MG63 (cell line): ENCODE measurements at places on chromosomes 13 and 19. TPM values are rescaled to one million over a fixed set of nuclear protein-coding genes. Genes with fewer than 3 reads are reported as not detected.

- no peak for DNase-seq
Measured at GRCh38 chr19:45099467-45100191, 6.7 kb downstream of the PPP1R37 start.

Gene GIPR
- not detected in 2 replicates for total RNA-seq

- no peak for DNase-seq
Measured at GRCh38 chr19:10052602-10053360, 33.3 kb upstream of the SHFL start.

Gene TEX26
- not detected in 2 replicates for total RNA-seq

DNA sequence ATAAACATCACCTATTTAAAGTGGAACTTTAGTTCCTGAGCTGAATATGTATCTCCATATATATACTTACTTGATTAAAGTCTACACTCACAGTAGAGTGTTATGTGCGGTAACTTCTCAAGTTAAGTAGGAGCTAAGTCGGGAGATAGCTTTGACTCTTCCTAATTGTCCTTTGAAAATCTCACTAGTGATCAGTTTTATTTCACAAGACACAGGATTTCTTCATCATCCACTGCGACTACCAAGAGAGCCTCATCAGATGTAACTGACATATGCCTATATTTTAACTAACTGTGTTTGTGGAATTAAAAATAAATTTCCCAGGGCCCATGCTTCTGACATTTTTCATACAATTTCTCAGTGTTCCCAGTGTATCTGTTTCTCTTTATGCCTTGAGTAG is 1664.0 kb downstream of the EFNB2 start:
- DNase-seq, result no peak

GRCh38 chr13:98961503-98962105 is 16.3 kb downstream of the DOCK9 start:
- no peak for DNase-seq

Gene CEACAM19
- total RNA-seq, result 0.47 and 0.69 TPM in 2 replicates

DNA sequence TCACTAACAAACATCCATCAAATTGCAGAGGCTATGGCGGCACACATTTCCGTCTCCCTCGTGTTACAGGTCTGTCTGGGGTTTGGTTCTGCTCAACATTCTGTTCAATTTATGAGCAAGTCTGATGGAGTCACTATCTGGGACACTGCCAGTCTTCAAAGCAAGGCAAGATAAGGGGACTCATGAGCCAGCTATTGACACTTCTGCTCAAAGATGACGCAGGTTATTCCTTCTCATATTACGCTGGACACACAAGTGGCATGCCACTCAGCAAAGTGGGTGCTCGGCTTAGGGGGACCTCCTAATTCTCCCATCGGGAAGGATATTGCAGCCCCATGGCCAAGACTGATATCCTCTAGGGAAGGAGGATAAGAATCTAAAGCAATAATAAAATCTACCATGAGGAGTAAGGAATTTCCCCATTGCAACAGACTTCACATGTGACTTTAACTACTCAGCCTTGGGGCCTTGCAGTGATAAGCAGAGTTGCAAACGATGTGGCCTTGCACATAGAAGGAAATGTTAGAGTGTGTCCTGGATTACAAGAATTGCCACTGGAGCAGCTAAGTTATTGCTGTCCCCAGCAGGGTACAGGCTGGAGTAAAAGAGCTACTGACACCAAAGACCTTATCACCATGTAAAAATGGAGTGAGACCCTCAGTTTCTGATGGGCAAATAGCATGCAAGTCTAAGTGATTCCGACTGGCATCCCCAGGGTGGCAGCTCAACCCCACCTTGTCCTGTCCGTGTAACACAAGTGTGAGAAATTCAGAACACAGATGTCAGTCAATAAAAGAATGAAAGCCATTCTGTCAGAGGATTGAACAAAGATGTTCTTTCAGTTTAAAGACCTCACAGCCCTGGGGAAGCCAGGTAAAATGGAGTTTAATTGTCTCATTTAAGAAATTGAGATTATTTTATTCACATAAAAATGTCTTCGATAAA is 306.1 kb downstream of the IRS2 start:
- no peak for DNase-seq

DNA sequence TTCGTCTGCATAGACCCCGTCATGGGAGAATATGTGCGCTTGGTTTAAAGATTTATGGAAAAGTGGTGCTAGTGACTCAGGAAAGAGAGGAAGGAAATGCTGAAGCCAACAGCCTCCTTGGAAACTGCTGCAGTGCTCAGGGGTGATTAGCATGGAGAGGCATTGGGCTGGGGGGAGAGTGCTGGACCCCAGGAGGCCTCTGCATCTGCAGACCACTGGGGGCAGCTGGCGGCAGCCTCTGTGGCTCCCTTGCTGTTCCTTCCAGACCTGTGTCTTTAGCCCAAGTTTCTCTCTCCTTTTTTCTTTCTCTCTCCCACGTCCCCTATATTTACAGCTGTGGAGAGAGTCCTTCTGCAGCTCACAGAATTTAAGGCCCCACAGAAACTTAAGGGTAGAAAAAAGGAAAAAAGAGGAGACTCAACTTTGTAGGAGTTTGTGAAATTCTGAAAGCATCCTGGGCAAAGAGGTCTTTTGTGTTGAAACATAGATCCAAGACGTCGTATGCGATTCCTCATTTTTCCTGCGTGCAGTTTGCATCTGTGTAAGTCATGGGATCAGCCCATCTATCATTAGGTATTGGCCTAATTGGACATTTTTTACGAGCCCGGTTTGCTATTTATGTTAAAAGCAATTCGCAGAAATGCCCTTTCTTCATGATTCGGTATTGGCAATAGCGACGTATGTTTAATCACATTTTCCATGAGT is 116.2 kb upstream of the ZNF536 start:
- no peak for DNase-seq

- DNase-seq, result no peak
Measured at GRCh38 chr13:43331672-43332071, 308.3 kb downstream of the DNAJC15 start.

GRCh38 chr19:28217022-28217421 is 995.9 kb downstream of the UQCRFS1 start:
- DNase-seq, result no peak

Gene GPC6
- 4.1 and 10.1 TPM in 2 replicates for total RNA-seq

DNA sequence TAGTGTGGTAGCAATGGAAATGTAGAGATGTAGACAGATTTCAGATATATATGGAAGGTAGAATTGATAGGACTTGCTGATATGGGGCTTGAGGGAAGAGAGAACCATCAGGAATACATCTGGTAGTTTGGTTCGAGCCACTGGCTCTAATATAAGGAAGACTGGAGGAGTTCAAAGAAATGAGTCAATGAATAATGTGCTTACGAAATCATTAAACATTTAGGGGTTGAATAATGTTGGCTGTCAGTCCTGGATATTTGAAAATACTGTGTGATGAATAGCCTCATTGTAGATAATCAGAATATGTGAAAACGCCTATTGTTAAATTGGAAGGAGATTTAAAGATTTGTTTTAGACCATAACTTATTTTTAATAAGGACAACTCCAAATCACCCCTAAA is 21.6 kb downstream of the SGCG start:
- DNase-seq, result no peak

DNA sequence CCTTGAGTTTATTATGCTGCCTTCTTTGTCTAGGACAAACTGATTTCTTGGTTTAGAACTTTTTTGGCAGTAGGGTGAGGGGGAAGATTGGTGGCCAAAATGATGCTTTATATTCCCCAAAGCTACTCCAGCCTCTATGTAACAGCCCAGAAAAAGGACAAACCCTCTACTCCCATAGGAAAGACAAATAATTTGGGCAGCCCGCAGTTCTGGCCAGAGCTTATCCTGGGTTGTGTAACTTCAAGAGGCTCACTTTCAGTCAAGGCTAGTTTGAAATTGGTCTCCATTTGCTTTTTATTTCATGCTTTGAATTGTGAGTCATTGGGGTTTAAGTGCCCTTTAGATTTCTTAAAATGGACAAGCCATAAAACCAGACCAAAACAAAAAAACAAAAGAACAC is 142.3 kb downstream of the OLFM4 start:
- DNase-seq, result no peak

Gene IL12RB1
- not detected in 2 replicates for total RNA-seq

GRCh38 chr13:112704308-112705145 is 14.7 kb downstream of the ATP11A start:
- DNase-seq, result no peak
